ENCODE measurements at places on chromosomes 2 and 18.
A peak's percentile ranks its signal among the peaks of the same experiment; 100 is the strongest.

- DNase-seq = no peak
Observed at GRCh38 chr2:102621630-102622029, 2.3 kb downstream of the SLC9A2 start.

DNA sequence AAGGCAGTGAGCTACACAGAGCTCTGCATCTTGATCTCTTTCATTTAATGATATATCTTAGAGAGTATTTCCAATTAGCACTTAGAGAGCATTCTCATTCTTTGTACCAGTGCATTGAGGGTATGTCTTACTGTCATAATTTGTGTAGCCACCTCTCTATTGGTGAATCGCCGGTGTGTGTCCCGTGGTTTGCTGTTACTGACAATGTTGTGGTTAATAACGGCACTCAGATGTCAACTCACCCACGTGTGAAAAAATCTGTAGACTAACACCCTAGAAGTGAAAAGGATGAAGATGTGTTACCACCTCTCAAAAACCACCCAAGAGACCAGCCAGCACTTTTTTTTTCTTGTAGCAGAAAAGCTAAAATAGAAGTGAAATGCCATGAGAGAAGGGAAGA lies 37.1 kb downstream of the TEX51 start:
- DNase-seq = no peak

DNA sequence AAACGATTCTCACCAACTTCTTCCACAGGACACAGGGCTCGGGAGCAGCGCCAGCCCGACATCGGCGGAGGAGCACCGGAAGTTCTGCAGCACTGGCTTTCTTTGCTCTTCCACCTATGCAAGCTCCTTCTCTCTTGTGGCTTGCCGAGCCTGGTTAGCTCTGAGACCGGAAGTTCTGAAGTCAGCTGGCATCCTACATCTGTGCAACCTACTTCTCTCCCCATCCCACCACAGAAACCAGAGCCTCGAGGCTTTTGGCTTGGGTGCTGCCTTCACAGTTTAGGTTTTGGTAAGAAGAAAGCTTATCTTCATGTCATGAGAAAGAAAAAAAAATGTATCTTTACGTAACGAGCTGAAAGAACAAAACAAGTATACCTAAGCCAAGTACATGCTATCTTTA lies 111.7 kb downstream of the ANKRD44 start:
- peak; percentile 39 for DNase-seq

- no peak for DNase-seq
Observed at GRCh38 chr2:26615336-26615859, 25.8 kb downstream of the CIB4 start.

- DNase-seq = no peak
Observed at GRCh38 chr2:29011418-29012060, 30.4 kb downstream of the TOGARAM2 start.

DNA sequence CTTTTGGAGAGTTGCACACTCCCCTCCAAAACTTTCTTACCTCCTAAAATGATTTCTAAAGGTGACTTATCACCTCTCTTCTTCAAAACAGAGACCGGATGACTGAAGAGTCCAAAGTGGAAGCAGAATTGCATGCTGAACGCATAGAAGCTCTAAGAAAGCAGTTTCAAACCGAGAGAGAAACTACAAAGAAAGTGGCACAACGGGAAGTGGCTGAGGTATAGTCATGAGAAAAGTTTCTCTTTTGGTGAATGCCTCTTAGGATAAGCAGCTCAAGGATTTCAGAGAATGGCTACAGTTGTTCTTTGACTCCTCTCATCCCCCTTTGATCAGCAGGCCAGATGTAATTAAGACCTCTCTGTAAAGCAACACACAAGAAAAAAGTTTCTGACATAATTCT lies 73.6 kb downstream of the GTF3C3 start:
- DNase-seq = no peak

Data from stimulated activated CD8-positive, alpha-beta memory T cell treated with anti-CD3 and anti-CD28 coated beads, Interleukin-15, amount 100 ng/mL, for 24 hours (primary cell).